ENCODE measurements at places on chromosomes 5 and 9.

- DNase-seq: no peak
Measured at GRCh38 chr9:109993250-109993978, 213.4 kb downstream of the PALM2AKAP2 start.

DNA sequence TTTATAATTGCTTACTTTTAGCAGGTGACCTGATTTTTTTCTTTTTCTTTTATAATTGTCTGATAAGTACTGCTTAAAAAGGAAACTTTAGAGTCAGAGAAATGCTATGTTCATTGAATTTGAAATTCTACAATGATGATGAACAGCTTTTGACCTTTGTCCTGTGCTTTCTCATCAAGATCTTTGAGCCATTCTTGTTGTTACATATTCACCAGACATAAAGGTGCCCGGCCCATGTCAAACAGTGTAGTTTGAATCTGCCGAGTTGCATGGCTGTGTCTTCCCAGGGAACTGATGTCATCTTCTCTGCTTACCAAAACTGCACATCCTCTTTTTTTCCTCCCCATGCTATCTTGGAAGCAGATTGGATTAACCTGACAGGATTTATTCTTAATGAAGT lies 163.6 kb downstream of the LRRC70 start:
- DNase-seq: no peak

- DNase-seq: no peak
Measured at GRCh38 chr5:170508036-170508435, 4.2 kb downstream of the KCNIP1 start.

DNA sequence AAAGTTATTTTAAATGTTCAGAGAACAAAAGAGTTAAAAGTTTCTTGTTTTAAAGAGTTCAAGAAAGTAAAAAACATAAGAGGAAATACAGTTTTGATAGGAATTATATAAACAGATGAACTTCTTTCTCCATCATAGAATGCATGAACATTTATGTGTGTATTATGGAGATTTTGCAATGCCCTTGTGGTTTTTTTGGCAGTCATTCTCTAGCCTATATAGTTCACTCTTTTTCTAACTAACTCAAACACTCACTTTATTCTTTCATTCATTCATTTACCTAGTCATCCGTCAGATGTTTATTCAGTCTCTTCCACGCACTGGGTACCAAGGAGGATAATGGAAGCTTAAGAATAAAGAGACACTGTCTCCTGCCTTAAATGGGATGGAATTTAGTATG lies 195.9 kb upstream of the VLDLR start:
- no peak for DNase-seq

- DNase-seq: no peak
Measured at GRCh38 chr9:109149089-109149488, 18.0 kb downstream of the FRRS1L start.

- no peak for DNase-seq
Measured at GRCh38 chr5:14173377-14174229, 30.5 kb downstream of the TRIO start.

- DNase-seq: peak; percentile 17
Measured at GRCh38 chr5:150410524-150411244, 2.0 kb downstream of the CD74 start.

GRCh38 chr5:87877495-87877894 lies 391.1 kb downstream of the TMEM161B start:
- DNase-seq: no peak

GRCh38 chr5:67343835-67344234 lies 147.2 kb upstream of the CD180 start:
- DNase-seq: no peak

- DNase-seq: no peak
Measured at GRCh38 chr5:139611703-139612584, 36.2 kb upstream of the CXXC5 start.

DNA sequence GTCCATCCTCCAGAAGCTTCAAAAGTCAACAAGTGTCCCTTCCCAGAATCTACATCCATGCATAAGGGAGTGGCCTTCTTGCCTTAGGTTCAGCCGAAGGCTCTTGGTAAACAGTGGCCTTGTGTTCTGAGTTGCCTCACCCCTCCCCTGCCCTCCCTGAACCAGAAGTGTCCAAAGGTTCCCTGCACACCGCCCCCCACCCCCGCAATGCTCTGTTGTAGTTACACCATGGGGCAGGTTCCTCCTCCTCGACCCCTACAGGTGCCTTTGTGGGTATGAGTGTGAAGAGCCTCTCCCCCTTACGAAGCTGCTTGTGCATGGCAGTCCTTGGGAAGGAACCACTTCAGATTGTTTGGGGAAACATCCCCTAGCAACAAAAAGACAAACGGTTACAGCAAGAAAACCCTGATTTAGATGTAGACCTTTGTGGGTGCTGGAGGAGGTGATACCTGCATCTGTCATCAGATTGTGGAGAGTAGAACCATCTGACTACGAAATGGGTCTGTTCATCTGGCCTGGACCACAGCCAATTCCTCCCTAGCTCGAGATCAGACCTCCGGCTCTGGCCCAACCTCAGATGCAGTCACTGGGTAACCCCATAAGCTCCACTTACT lies 7.1 kb downstream of the SPACA9 start:
- DNase-seq: no peak

GRCh38 chr9:137279741-137280473 lies 2.4 kb downstream of the TOR4A start:
- no peak for DNase-seq

- peak; percentile 15 for DNase-seq
Measured at GRCh38 chr9:69253057-69253456, 72.0 kb upstream of the ENTREP1 start.

DNA sequence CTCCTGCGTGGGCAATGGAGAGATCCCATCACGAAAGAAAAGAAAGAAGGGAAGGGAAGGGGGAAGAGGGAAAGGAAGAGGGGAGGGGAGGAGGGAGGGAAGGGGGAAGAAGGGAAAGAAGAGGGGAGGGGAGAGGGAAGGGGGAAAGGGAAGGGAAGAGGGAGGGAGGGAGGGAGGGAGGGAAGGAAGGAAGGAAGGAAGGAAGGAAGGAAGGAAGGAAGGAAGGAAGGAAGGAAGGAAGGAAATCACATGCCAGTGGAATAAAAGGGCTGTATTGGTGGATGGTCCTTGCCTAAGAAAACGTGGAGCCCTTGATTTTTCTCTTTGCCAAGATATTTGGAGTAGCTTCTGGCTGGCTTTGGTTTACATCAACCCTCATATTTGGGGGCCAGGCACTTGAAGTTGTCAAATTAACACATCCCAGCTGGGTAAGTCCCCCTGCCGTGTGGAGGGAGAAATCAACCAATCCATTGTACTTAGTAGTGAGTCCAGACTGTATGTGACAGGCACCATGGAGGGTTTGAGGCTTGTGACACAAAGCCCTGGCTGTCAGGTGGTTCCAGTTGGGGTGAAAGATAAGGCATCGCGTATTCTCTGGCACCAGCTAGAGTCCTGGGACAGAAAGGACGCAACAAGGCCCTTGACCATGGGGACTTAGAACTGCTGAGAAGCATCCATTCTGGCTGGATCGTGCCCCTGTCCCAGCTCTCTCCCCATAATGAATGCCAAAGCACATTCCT lies 23.7 kb downstream of the IDNK start:
- no peak for DNase-seq

DNA sequence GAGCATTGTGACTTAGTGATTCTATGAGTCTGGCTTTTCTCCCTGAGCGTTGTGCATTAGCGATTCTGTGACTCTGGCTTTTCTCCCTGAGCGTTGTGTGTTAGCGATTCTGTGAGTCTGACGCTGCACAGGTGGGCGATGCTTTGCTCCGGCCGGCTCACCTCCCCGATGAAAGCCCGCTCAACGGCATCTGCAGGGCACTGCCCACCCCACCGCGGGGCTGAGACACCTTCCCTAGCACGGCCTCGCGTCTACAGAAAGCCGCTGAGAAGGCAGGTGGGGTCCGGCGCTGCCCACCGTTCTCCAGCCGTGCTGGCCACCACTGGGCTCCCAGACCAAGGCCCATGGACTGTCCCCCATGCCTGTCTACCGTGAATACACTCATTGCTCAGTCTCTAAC lies 12.8 kb upstream of the SLC9A3 start:
- no peak for DNase-seq

DNA sequence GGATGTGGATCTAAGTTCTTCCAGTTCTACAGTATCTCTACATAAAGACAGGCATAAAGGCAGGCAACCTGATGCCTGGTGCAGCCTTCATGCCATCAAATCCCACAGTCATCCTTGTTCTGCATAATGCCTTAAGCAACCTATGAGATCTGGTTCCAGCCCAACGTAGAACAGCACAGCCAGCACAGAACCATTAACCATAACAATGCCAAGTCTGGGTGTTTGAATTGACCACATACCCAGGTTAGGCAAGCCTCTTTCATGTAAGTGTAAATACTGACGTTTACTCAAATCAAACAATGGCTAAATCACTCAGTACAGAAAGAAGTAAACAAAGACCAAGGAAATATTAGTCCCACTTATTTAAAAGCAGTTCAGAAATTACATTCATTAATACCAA lies 195.0 kb downstream of the ADAMTSL1 start:
- DNase-seq: no peak

GRCh38 chr9:131757549-131757948 lies 17.7 kb upstream of the RAPGEF1 start:
- no peak for DNase-seq

DNA sequence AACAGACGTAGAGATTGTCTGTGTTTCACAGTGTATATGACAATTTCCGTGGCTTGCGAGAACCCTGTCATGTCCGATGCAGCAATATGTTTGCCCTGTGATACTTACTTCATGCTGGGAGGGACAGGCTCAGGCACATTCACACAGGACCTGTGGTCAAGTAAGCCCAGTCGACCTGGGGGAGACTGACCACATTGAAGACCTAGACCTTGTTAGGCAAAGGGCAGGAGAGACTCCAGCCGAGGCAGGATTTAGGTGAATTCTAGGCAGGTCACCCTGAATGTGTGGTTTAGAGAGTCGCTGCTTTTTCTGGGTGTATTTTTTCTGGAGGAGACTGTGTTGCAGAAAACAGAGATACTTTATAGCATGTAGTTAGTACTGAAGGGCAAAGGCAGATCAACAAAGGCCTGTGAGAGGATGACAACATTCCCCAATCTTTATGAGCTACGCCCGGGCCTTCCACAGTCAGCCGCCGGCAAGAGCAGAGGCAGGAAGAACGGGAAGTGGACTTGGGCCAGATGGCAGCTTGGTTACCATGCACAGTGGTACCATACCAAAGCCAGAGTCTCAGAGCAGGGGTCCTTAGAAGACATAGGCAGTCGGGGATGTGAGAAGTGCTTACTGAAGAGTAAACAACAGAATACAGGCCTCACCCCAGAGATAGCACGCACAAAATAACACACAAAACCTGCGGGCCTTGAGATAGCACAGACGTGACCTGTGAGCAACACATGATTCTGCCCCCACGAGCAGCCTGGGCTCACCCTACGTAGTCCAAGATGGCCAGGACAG lies 220.7 kb downstream of the CACNA1B start:
- no peak for DNase-seq

DNA sequence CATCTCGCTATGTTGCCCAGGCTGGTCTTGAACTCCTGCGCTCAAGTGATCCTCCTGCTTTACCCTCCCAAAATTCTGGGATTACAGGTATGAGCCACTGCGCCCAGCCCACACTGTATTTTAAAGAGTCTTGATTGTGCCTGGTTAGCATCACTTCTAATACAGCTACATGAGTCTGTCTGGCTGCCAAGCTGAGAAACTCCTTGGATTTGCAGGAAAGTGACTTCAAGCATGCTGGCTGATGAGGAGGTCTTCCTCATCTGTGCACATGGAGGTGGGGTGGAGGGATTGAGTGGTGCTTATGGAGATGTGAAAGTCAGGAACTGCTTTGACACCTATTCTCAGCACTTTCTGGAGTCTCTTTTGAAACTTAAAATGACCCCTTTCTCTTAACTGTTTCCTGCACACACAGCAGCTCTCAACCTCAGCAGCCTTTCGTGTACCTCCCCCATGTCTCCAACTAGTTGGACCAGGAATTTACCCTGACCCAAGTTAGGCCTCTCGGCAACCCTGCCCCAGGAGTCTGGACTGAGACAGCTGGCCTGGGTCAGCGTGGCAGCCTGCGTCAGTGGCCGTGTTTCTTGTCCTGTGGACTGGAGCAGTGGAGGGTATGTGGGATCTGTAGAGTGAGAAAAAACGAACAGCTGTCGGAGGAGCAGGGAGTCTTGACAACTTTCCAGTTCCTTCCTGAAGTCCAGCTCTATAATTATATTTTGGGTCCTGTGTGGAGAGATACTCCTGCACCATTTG lies 72.5 kb downstream of the ACER2 start:
- DNase-seq: no peak
